ENCODE measurements at places on chromosomes 12 and 14.
A peak's percentile ranks its signal among the peaks of the same experiment; 100 is the strongest.

DNA sequence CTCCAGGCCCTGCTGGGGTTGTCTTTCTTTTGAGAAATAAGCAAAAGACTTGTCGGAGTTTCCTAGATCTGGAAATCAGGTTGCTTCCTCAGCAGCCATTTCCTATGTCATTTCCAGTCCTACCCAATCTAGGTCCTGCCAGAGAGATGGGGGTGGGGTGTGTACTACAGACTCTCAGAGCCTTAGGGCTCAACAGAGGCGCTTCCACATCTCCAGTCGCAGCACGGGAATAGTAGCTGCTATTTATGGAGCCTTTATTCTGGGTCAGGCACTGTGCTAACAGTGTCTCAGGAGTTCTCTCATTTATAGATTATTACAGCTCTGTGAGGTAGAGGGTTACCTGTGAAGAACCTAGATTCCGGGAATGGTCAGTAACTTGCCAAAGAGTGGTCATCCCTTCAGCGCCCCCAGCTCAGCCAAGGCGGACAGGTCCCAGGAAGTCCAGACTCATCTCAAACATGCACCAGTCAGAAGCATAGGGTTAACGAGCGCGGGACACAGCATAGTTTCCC lies 21.9 kb downstream of the DHRS2 start:
- no peak for DNase-seq

DNA sequence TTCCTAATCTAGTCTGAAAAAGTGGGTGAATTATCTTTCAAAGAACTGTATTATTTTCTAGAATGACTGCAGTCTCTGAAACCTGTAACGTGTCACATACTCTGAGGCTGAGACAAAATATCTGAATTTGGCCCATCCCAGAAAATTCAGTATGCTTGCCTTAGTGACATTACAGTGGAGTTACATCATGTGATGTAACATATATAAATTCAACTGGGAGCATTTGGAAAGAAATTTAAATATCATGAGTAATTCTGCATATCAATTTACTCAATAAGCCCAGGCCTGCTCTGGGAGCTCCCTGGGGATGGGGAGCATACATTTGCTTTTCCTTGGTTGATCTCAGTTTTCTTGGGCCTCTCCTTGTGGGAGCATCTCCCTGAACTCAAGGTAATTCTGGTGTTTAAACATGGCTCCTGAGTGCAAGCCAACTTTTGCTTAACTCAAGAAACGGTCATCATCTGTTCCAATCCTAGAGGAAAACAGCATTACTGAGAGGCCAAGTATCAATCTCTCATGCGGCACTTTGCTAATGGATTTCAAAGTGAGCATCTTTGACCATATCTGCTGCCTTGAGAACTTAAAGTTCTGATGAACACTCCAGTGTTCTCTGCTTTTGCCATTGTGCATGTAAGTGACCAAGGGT lies 54.4 kb downstream of the AKAP6 start:
- DNase-seq = no peak

GRCh38 chr12:12210416-12210815 lies 56.4 kb downstream of the LRP6 start:
- no peak for DNase-seq

DNA sequence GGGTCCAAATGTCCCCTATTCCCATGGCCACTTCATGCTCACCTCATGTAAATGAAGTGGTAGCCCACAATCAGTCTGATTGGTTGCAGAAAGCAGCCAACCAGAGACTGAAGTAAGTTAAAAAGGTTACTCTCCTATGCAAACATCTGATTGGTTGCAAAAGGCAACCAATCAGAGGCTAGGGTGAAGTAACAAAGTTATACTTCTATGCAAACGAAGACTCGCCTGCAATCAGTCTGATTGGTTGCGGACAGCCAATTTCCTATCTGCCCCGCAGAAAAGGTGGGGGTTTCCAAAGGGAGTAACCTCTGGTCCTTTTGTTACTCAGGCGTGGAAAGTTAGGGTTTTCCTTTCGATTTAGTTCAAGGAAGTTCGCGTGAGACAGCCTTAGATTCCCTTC lies 208.1 kb upstream of the NEDD1 start:
- DNase-seq = no peak

GRCh38 chr14:30813216-30813615 lies 61.1 kb upstream of the COCH start:
- no peak for DNase-seq

- DNase-seq = peak; percentile 10
These were observed 184.5 kb upstream of the CRY1 start for GRCh38 chr12:107277855-107278254.

- no peak for DNase-seq
These were observed 574 bp downstream of the WNK1 start for GRCh38 chr12:752695-753610.

GRCh38 chr12:92162079-92162478 lies 16.4 kb upstream of the BTG1 start:
- no peak for DNase-seq

GRCh38 chr12:70744178-70744577 lies 106.9 kb upstream of the PTPRB start:
- no peak for DNase-seq

- no peak for DNase-seq
These were observed 2.7 kb upstream of the LAG3 start for GRCh38 chr12:6769666-6770065.

- no peak for DNase-seq
These were observed 52.3 kb upstream of the GPHB5 start for GRCh38 chr14:63371033-63371432.
